CD4-positive, alpha-beta T cell treated with Interleukin-12 subunit alpha and Interleukin-12 subunit beta, for 1 hour (primary cell): ENCODE measurements at places on chromosomes 5 and 9.

- DNase-seq: no peak
These were observed 35.8 kb upstream of the FER start for GRCh38 chr5:108711898-108712297.

DNA sequence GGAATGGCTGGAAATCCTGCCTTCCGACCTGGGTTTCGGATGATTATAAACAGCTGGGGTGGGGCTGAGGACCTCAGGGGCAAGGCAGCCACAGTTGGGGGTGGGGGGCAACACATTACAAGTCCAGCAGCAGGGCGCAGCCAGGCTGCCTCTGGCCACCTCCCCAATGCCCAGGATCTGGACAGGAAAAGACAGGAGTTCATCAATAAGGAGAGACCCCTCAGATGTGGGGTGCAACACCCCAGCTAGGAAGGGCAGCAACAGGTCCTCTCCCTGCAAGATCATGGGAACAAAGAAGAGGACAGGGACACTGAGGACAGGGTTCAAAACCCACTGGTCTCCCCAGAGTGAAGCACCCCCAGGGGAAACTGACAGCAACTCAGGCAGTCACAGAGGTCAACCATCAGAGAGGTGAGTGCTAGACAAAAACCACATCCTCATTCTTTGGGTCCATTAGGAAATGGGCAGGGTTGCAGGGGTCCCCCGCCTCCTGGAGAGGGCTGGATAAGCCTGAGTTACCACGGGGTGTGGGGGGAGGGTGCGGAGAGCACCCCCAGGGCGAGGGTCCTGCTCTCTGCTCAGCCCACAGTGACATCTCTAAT, 33.5 kb downstream of the SEMA4D start:
- no peak for DNase-seq

- no peak for DNase-seq
These were observed 50.0 kb upstream of the PPARGC1B start for GRCh38 chr5:149679876-149680809.

GRCh38 chr5:7589800-7590199, 193.9 kb downstream of the ADCY2 start:
- DNase-seq: no peak

DNA sequence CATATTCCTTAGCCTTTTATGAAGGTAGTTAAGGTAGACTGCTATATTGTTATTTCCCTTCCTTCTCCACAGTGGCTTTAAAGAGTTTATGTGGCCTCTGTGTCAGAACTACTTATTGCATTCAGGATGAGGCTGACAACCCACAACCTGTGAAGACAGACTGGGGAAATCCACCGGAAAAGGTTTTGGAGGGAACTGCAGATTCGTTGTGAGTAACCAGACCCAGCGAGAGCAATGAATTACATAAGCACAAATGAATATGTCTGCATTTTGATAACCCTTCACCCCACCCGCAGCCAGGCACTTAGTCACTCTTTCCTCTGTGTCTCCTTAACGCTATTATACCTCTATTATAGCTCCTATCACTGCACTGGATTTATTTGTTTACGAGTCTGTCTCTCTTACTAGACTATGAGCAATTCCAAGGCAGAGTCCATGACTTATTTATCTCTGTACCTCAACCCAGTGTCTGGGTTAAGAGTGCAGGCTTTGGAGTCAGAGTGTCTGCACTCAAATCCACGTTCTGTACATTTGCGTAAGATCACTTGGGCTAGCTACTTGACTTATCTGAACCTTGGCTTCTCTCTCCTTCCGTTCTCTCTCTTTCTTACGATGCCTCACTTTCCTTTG, 19.2 kb downstream of the KCTD16 start:
- DNase-seq: peak; percentile 92

DNA sequence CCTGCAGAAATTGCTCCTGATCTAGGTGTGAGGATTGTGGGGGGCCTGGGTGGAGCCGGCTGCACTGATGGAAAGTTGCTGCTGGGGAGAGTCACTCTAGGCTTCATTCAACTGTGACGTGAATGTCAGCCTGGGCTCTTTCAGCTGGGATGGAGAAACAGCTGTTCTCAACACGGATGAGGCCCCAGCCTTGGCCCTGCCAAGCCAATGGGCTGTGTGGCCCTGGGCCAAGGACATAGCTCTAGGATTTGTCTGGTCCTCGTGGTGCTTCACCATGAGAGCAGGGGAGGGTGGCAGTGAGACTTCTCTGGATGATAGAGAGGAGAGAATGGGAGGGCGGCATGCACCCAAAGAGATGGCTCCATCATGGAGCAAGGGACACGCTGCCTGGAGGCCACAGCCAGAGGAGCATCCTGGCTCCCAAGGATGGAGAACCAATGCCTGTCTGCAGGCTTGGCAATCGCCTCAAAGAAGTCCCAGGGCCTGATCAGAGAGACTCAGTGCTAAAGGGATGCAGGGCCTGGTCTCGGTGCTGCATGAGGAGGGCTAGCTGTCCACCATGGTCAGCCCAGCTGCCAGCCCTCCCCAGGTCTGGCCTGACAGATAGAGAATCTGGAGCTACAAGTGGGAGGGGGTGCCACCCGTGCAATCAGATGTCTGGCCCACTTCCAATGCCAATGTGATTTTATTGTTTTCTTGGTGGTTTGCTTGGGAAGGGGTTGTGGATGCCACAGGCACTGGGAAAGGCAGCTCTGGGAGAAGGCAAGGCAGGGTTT, 141.0 kb downstream of the GADD45G start:
- no peak for DNase-seq

GRCh38 chr5:88045931-88046461, 222.6 kb downstream of the TMEM161B start:
- no peak for DNase-seq

GRCh38 chr9:117368684-117369230, 46.1 kb downstream of the ASTN2 start:
- no peak for DNase-seq

DNA sequence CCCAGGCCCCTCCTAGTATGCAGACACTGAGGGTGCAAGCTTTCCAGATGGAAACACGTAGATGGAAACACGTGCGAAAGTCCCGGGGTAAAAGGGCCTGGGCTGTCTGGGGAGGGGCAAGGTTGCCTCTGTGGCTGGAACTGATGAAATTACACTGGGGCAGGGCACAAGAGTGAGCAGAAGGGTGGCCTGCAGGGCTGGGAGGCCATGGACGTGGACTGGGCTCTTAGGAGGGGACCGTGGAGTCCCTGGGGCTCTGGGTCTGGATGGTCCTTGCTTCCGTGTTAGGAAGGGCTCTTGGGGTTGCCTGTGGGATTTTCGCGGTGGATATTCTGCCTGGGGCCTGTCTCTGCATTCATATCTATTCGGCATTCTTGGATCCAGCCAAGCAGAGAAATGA, 63.3 kb downstream of the IRX1 start:
- DNase-seq: no peak

GRCh38 chr9:80867731-80868130, 821.6 kb downstream of the TLE1 start:
- no peak for DNase-seq

GRCh38 chr5:87752362-87752761, 339.6 kb upstream of the CCNH start:
- no peak for DNase-seq

DNA sequence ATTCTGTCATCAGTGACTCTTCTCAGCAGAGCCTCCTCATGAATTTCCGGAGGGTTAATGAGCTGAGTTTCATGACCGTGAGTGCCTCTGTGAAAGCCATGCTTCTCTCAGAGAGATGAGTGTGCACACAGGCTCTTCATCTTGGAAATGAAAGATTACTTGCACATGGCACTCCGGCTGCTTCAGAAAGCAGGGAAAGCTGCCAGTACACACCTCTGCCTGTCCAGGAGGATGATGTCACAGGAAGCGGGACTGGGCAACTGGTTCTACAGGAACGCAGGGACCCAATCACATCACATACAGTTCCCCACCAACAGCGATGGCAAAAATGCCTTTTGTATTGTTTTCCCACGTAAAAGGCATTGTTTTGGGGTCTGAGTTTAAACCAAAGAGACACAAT, 286.0 kb upstream of the DAP start:
- no peak for DNase-seq

DNA sequence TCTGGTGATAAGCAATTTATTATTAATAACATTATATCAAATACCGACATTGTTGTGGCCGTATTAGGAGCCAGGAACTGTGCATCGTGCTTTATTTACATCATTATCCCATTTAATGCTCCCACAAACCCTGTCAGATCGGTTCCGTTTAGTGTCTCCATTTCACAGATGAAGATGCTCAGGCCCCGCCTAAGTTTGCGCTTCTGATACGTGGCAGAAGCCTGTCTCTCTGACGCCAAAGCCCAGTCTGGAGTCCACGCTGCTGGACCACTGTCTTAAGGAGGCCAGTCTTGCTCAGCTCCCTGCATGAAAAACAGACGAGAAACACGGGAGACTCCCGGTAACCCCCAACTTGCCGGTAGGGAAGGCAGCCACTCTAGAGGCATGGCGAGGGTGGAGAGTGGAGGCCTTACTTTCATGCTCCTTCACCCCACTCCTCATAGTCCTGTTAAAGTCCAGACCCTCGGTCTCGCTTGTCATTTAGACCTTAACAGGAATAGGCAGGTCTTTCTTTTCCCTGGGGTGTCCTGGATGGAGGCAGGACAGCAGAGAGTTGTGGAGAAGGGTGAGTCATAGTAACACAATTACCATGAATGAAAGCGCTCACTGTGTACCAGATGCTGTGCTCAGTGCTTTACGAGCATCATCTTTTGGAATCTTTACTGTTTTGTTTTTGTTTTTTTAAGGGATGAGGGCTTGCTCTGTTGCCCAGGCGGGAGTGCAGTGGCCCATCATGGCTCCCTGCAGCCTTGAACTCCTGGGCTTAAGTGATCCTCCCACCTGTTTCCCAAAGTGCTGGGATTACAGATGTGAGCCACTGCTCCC, 872 bp downstream of the TXNDC15 start:
- DNase-seq: peak; percentile 29

GRCh38 chr5:152400846-152401245, 4.2 kb downstream of the NMUR2 start:
- DNase-seq: no peak

- no peak for DNase-seq
These were observed 7.9 kb downstream of the CMYA5 start for GRCh38 chr5:79697222-79698170.

DNA sequence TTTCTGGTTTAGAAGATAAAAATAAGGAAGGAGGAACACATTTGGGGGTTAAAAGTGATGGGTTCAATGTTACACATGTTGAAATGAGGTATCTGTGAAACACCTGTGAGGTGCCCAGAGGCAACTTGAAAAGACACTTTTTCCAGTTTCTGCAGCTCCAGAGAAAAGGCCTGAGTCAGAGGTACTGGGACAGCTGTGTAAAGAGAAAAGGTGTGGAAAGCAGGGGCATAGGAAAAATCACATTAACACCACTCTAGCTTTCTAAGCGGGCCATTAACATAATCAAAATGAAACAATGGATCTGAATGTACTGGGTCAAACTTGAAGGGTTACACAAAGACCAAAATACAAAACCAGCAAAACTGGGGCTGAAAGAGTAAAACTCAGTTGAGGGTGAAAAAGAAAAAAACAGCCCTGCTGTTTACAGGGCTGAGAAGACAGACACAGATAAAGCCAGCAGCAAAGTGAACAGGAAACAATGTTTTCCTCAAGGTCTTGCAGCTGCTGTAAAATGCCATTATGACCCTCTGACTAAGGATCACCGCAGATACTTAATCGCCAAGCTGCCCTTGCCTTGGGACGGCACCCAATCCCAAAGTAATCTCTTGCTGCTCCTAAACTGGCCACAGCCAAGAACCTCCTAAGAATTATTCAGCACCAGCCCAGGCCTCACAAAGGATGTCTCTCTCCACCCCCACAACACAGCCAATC, 104.7 kb downstream of the DROSHA start:
- DNase-seq: no peak

DNA sequence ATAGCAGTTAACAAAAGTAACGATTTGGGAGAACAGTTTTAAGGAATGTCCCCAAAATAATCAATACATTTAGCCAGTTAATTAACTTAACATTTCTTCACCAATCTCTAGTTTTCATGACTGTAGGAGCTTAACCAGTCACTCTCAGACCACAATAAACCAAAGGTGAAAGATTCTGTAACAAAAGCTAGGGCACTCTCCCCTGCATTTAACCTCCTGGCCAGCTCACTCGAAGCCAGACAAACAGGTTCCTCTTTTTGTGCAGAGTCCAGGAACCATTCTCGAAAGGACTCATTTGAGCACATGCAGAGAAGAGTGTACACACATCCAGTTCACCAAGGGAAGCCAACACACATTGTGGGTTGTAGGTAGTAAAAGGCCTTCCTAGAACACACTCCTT, 6.5 kb downstream of the IL7R start:
- DNase-seq: no peak

DNA sequence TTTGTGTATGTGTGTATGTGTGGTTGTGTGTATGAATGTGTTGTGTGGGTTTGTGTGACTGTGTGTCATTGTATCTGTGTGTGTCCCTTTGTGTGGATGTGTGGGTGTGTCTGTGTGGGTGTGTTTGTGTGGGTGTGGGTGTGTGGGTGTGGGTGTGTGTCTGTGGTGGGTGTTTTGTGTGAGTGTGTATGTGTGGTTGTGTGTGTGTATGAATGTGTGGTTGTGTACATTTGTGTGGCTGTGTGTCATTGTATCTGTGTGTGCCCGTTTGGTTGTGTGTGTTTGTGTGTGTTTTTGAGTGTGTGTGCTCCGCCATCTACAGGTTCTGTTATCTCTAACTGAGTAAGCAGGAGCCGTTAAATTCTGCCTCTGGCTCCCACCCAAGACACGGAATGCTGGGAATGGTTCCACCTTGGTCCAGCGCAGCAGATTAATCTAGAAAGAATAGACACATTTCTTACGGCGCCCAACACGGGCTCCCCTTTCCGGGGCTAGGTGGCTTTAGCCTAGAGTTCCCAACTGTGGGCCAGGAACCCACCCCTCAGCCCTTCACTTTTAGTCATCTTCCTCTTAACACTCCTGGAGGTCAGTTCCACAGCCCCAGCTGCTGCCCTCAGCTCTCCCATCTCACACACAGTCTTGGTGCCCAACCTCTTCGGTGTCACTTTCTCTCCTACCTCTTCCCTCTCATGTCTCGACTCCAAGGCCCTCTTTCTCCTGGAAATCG, 197.1 kb downstream of the TTLL11 start:
- no peak for DNase-seq

DNA sequence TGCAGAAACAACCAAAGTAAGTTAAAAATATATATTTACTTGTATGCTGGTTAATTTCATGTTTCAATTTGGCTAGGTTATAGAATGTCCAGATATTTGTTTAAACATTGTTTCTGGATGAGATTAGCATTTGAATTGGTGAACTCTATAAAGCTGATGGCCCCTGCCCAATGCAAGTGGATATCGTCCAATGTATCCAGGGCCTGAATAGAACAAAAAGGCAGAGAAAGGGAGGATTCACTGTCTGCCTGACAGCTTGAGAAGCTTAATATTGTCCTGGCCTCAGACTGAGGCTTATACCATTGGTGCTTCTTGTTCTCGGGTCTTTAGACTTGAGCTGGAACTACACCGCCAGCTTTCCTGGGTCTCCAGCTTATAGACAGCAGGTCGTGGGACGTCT, 446.7 kb upstream of the ACTBL2 start:
- no peak for DNase-seq

DNA sequence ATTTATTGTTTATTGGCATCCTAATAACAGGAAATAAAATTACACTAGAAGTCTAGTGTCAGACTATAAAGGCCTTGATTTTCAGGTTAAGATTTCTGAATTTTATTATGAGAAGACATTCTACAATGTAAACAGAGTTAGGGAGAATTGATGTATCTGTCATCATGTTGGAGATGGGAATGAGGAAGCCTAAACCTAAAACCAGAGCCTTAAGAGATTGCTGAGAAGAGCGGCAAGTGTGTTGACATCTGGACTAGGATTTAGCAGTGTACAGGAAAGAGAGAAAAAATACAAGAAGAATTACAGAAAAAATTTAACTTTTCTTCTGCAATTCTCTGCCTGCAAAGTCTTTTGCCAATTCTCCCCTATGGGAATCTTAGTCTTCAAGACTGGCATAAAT, 525.5 kb downstream of the NR2F1-AS1 start:
- DNase-seq: no peak

GRCh38 chr5:172723508-172723907, 47.5 kb downstream of the DUSP1 start:
- no peak for DNase-seq
